ENCODE measurements at places on chromosomes 3 and 15. TPM values are rescaled to one million over a fixed set of nuclear protein-coding genes. Genes with fewer than 3 reads are reported as not detected.

Gene EPHB1
- 0.15 TPM for total RNA-seq

Gene MESP2
- 1.3 TPM for total RNA-seq

Gene SENP8
- total RNA-seq, result 1.9 TPM

Gene CCNB2
- total RNA-seq, result 99.2 TPM

Gene HYAL3
- total RNA-seq, result 12.2 TPM

Gene TMCO5A
- 0.35 TPM for total RNA-seq

Gene CHL1
- not detected for total RNA-seq

Gene ZNF197
- total RNA-seq, result 7.4 TPM

Gene TEX264
- 53.0 TPM for total RNA-seq

Gene GOLGA6L2
- not detected for total RNA-seq

Gene SLC22A14
- total RNA-seq, result not detected

Gene OSTN
- not detected for total RNA-seq

Gene CFAP20DC
- 6.7 TPM for total RNA-seq

Gene PTPN23
- 36.9 TPM for total RNA-seq

Gene SLC51A
- 10.3 TPM for total RNA-seq

Gene TMEM207
- total RNA-seq, result not detected

Gene MUC20
- total RNA-seq, result 98.1 TPM

Gene FLNB
- total RNA-seq, result 361 TPM

Gene KNG1
- not detected for total RNA-seq

Gene TMEM108
- total RNA-seq, result not detected

Gene CNTN3
- not detected for total RNA-seq

Gene FBXW12
- total RNA-seq, result not detected

Gene ROPN1
- not detected for total RNA-seq

Gene ISL2
- total RNA-seq, result 0.24 TPM

Gene SMCO1
- not detected for total RNA-seq

Gene MITF
- 15.5 TPM for total RNA-seq

Gene SLC12A1
- not detected for total RNA-seq

Gene KY
- not detected for total RNA-seq

Gene C3orf22
- total RNA-seq, result not detected

Gene COL8A1
- total RNA-seq, result 6.6 TPM

Gene XCR1
- total RNA-seq, result 0.18 TPM

Gene DNAH12
- total RNA-seq, result 0.22 TPM

Gene CPEB1
- total RNA-seq, result not detected

Gene SCAMP5
- 17.9 TPM for total RNA-seq

Gene EAF2
- 0.90 TPM for total RNA-seq

Measured in PC-9 (cell line).